ENCODE measurements at places on chromosomes 16 and 17.

- H3K4me3 ChIP-seq, result no peak overlapping the region
- DNase-seq, result peak; percentile 55
- peaks cover 74% of the 10 kb centered on the region for H3K36me3 ChIP-seq
- no peaks in the 10 kb centered on the region for H3K27me3 ChIP-seq
- H3K27ac ChIP-seq, result no peak overlapping the region
- peaks cover 5% of the 10 kb centered on the region for H3K4me1 ChIP-seq
Observed at GRCh38 chr17:4199818-4200402, 56.9 kb downstream of the CYB5D2 start.

DNA sequence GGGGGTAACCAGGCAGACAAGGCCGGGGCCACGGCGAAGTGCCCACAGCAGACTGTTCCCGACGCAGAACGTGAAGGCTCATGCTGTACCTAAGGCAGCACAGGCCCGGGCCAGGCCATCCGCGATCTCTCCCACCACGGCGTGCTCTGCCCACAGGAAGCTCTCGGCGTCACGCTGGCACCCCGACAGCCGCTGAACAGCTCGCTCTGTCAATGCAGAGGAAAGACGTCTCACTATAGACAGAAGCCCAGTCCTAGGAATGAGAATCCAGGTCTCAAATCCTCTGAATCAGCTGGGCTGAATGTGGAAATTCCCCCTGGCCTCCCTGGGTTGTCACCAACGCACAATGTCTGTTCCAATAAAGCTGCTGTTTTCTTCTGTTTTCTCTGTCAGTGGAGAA lies 21.4 kb downstream of the SERPINF1 start:
- H3K4me1 ChIP-seq, result peaks cover 28% of the 10 kb centered on the region
- no peak for DNase-seq
- H3K27ac ChIP-seq, result peak overlapping the region; percentile 79
- H3K36me3 ChIP-seq, result peaks cover 46% of the 10 kb centered on the region

- no peak overlapping the region for H3K4me3 ChIP-seq
- no peak overlapping the region for H3K27ac ChIP-seq
- H3K27me3 ChIP-seq, result no peaks in the 10 kb centered on the region
- DNase-seq, result no peak
- H3K36me3 ChIP-seq, result no peaks in the 10 kb centered on the region
- H3K4me1 ChIP-seq, result no peaks in the 10 kb centered on the region
Observed at GRCh38 chr17:78278139-78278741, 46.8 kb downstream of the TMEM235 start.

DNA sequence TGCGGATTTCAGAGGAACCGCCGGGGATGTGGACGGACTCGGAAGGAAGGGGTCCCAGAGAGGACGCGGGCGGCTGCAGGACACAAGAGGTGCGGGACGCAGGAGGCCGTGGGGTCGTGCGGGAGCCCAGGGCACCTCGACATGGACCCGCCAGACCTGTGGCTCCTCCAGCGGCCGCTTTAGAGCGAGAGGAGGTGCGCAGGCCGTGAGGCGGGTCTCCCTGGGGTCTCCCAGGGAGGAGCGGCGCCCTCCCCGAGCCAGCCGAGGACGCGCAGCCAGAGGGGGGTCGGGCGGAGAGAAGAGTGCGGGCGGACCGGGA lies 6.8 kb upstream of the FLYWCH1 start:
- no peaks in the 10 kb centered on the region for H3K27me3 ChIP-seq
- peaks cover 17% of the 10 kb centered on the region for H3K4me1 ChIP-seq
- peak overlapping the region; percentile 84 for H3K4me3 ChIP-seq

GRCh38 chr16:50740736-50741135 lies 1.1 kb upstream of the CYLD start:
- H3K27me3 ChIP-seq, result no peaks in the 10 kb centered on the region
- peak overlapping the region; percentile 73 for H3K4me3 ChIP-seq
- no peak for DNase-seq
- H3K36me3 ChIP-seq, result peaks cover 8% of the 10 kb centered on the region

DNA sequence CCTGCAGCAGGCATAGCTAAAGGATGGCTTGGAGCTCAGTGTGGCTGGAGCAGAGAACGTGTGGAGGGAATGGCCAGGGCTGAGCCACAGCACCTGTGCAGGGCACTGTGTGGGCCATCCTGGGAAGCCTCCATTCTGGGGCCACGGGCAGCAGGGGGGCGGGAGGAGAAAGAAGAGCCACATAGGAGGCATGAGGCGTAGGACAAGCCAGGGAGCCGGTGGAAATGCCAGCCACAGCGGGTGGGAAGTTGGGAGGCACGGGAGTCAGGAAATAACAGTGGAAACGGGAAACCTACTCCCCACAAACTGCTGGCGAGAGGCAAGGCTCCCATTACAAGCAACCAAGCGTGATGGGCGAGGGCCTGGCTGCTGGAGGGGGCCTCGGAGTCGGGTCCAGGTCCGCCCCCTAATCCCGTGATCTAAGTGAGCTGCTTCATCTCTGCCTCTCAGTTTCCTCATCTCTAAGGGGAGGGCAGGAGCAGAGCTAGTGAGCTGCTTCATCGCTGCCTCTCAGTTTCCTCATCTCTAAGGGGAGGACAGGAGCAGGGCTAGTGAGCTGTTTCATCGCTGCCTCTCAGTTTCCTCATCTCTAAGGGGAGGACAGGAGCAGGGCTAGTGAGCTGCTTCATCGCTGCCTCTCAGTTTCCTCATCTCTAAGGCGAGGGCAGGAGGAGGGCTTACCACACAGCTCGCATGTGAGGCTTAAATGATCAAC lies 104.9 kb downstream of the ADCY9 start:
- peaks cover 7% of the 10 kb centered on the region for H3K36me3 ChIP-seq
- peaks cover 13% of the 10 kb centered on the region for H3K4me1 ChIP-seq
- H3K4me3 ChIP-seq, result no peak overlapping the region
- peak overlapping the region; percentile 17 for H3K27ac ChIP-seq
- H3K27me3 ChIP-seq, result no peaks in the 10 kb centered on the region

DNA sequence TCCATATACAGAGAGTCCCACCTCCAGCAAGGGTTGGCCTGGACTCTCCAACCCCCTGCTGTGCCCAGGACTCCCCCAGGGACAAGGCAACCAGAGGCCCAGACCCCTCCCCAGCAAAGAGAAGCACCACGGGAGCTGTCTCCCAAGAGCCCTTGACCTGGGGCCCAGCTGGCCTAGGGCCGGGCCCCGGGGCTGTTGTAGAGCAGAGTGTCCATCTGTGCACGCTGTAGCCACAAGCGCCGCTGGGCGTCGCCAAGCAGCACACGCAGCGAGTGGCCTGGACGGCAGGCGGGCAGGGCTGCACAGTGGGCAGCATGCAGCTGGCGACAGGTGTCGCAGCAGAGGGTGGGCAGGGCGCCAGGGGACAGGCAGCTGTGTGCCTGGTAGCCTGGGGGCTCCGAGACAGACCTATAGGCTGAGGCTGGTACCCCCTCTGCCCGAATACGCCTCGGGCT lies 4.3 kb downstream of the SPATA2L start:
- H3K4me3 ChIP-seq, result no peak overlapping the region
- no peak overlapping the region for H3K27ac ChIP-seq
- no peak for DNase-seq
- H3K4me1 ChIP-seq, result no peaks in the 10 kb centered on the region
- H3K27me3 ChIP-seq, result no peaks in the 10 kb centered on the region

DNA sequence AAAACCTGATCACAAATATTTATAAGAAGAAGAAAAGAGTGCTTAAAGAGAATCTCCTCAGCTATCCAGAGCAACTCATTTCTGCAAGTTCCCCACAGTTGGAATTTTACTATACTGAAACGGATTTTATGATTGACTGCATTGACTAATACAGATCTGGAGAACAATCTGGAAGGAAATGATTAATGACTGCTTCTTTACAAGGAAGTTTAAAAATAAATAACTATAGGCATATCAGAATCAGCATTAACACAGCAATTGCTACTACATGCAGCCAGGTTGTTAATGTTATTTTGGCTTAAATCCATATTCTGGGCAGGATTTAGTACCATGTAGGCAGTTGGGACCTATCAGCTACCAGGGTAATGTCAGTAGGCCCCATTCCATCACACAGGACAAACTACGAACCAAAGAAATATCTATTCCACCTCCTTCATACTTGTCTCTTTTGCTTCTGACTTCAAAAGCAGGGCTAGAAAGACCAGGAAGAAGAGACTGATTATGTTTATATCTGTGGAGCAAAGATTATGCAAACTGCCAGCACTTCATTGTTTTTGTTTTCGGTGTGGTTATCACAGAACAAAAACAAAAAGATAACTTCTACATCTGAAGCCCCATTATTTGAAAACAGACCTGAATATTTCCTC lies 3.9 kb downstream of the SKAP1 start:
- no peaks in the 10 kb centered on the region for H3K36me3 ChIP-seq
- no peak overlapping the region for H3K4me3 ChIP-seq
- H3K27ac ChIP-seq, result no peak overlapping the region

DNA sequence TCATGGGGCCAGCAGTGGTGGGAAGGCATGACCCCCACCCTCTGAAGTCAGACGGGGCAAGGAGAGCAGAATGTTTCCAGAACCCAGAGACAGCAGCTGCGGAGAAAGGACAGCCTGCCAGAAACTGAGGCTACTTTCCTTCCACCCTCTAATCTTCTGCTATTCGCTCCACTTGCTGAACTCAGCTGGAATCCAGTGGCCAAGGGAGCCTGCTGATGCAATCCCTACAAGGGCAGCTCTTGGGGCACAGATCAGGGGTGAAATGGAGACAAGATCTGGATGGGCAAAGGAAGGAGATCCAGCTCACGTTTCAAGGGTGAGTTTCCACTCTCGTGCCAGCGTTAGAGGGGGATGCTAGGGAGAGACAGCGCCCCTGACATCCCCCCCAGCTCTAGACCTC lies 479.1 kb downstream of the SLC39A11 start:
- peak overlapping the region; percentile 29 for H3K4me3 ChIP-seq
- peaks cover 6% of the 10 kb centered on the region for H3K36me3 ChIP-seq
- peaks cover 51% of the 10 kb centered on the region for H3K4me1 ChIP-seq
- DNase-seq, result peak; percentile 49
- no peaks in the 10 kb centered on the region for H3K27me3 ChIP-seq

GRCh38 chr16:58882292-58882691 lies 148.2 kb upstream of the GOT2 start:
- peaks cover 8% of the 10 kb centered on the region for H3K27me3 ChIP-seq
- H3K36me3 ChIP-seq, result peaks cover 5% of the 10 kb centered on the region
- no peak overlapping the region for H3K27ac ChIP-seq
- no peak overlapping the region for H3K4me3 ChIP-seq
- no peaks in the 10 kb centered on the region for H3K4me1 ChIP-seq

DNA sequence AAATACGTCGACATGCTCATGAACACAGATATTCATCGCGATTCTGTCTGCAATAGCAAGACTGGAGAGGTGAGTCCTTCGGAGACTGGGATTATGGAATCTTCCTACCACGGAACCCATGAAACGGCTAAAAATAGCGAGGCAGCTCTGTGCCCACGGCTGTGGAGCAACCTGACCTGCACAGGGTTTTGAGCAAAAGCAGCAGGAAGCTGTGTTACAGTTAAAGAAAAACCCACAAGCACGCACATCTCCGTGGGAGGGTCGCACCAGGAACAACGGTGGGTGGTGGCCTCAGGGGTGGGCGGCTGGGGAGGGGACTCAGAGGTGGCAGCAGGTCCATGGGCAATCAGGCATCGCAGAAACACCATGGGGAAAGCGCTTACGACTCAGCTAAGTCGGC lies 24.8 kb downstream of the SLC38A10 start:
- peaks cover 73% of the 10 kb centered on the region for H3K36me3 ChIP-seq
- H3K27me3 ChIP-seq, result no peaks in the 10 kb centered on the region
- no peak overlapping the region for H3K27ac ChIP-seq
- H3K4me1 ChIP-seq, result no peaks in the 10 kb centered on the region
- no peak overlapping the region for H3K4me3 ChIP-seq
- DNase-seq, result no peak

- H3K27me3 ChIP-seq, result peaks cover 20% of the 10 kb centered on the region
- no peaks in the 10 kb centered on the region for H3K4me1 ChIP-seq
- no peak for DNase-seq
- no peaks in the 10 kb centered on the region for H3K36me3 ChIP-seq
- no peak overlapping the region for H3K27ac ChIP-seq
- H3K4me3 ChIP-seq, result no peak overlapping the region
Observed at GRCh38 chr16:73329358-73330286, 281.7 kb upstream of the ZFHX3 start.

GRCh38 chr17:46962374-46962790 lies 16.7 kb downstream of the RPRML start:
- H3K4me1 ChIP-seq, result peaks cover 6% of the 10 kb centered on the region
- no peaks in the 10 kb centered on the region for H3K36me3 ChIP-seq
- DNase-seq, result peak; percentile 35
- no peak overlapping the region for H3K4me3 ChIP-seq
- H3K27ac ChIP-seq, result no peak overlapping the region
- peaks cover 53% of the 10 kb centered on the region for H3K27me3 ChIP-seq

DNA sequence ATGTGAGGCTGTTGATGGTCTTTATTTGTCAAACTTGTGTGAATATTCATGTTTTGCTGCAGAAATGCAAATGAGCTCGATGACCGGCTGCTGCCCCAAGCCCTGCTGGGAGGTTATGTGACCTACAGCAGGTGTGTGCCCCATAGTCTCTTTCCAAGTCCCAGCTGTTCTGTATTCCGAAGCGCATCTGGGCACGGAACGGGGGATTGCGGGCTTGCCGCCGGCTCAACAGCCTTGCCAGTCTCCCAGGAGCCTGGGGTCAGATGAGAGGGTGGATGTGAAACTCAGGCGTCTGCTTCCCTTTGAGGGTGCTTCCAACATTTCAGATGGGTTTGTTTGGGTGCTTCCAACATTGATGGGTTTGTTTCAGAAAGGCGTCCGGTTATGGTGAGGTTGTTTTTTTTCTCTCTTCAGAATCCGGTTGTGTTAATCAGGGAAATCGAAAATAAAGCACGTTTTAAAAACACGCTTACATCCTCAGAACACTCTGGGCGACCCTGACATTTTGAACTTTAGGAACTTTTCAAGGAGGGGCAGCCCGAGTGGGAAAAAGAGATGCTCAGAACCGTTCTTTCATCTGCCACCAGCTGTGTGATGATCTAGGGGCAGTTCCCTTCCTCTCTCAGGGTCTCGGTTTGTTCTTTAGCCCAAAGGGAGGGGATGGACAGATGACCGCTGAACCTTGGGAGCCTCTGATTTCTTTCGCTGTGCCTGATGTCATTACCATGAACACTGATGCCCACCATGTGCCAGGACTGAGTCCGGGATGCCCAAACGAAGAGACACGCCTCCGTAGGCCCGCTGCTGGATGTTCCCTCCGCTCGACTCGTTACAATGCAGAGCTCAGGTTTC lies 47.8 kb upstream of the AMZ2 start:
- DNase-seq, result no peak
- H3K27me3 ChIP-seq, result peaks cover 45% of the 10 kb centered on the region
- H3K4me1 ChIP-seq, result no peaks in the 10 kb centered on the region
- peak overlapping the region; percentile 21 for H3K4me3 ChIP-seq
- no peaks in the 10 kb centered on the region for H3K36me3 ChIP-seq

GRCh38 chr16:16092925-16093627 lies 130.2 kb downstream of the ABCC6 start:
- H3K4me3 ChIP-seq, result no peak overlapping the region
- DNase-seq, result peak; percentile 4
- H3K4me1 ChIP-seq, result no peaks in the 10 kb centered on the region
- H3K27me3 ChIP-seq, result no peaks in the 10 kb centered on the region
- H3K27ac ChIP-seq, result no peak overlapping the region
- peaks cover 63% of the 10 kb centered on the region for H3K36me3 ChIP-seq

DNA sequence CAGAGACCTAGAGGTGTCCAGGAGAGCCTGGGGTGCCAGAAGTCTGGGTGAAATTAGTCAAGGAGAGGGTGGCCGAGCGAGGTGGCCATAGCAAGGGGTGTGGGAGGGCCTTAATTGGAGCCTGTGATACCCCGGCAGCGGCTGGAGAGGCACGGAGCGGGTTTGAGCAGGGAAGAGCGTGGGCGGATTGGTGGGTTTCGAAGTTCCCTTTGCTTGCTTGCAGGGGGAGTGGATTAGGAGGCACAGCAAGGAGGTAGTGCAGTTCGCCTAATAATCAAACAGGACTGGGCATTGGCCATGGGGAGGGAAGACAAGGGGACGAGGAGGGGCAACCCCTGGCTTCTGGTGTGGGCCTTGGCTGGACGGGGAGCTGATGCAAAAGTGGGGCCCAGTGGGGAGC lies 5.4 kb upstream of the FAM83G start:
- H3K27me3 ChIP-seq, result no peaks in the 10 kb centered on the region
- peaks cover 13% of the 10 kb centered on the region for H3K4me1 ChIP-seq
- no peak overlapping the region for H3K4me3 ChIP-seq
- no peak overlapping the region for H3K27ac ChIP-seq
- peaks cover 7% of the 10 kb centered on the region for H3K36me3 ChIP-seq

Data from MCF 10A (cell line).